ENCODE measurements at places on chromosomes 1 and 21.

GRCh38 chr1:902802-903201 is 20.9 kb upstream of the SAMD11 start:
- H3K36me3 ChIP-seq: peaks cover 5% of the 10 kb centered on the region
- H3K4me3 ChIP-seq: peak overlapping the region; percentile 49
- DNase-seq: no peak
- H3K27me3 ChIP-seq: peaks cover 51% of the 10 kb centered on the region
- H3K4me1 ChIP-seq: peaks cover 11% of the 10 kb centered on the region

GRCh38 chr21:42763581-42764442 is 110.4 kb downstream of the PDE9A start:
- no peaks in the 10 kb centered on the region for H3K27me3 ChIP-seq
- H3K27ac ChIP-seq: no peak overlapping the region
- peaks cover 15% of the 10 kb centered on the region for H3K36me3 ChIP-seq

DNA sequence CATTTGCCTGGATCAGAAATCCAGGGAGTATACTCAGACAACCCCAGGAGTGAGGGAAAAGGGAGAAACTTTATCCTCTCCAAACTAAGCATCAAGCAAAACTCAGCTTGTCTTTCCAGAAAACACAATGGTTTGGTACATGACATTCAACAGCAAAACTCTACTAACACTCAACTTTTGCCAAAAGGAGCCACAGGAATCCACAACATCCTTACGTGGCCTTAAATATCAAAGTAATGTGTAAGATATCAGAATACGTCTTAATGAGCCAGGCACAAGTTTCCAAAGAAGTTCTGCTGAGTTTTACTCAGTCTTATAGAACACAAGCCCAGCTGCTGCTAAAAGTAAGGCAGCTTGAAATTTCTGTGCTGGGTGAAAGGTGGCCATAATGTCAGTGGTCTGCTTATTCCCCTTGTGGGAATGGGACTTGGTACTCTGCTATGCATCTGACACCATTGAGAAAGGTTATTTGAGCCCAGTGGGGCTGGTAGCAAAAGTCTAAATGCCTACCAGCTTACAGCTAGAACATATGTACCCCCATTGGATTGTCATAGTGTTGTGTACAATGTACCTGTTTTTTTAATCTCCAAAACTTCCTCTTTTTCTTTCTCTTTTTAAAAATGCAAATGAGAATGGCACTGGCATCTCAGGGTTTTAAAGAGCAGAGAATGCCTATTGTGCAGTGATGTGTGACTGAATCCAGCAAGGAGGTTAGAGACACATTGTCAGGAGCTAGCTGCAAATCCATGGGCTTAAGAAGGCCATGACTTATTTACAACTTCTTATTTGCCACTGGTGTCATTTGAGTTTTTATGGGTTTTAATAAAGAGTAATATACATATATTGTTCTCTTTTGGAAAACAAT is 62.0 kb upstream of the ST6GALNAC3 start:
- H3K27me3 ChIP-seq: no peaks in the 10 kb centered on the region
- H3K4me3 ChIP-seq: no peak overlapping the region
- H3K36me3 ChIP-seq: no peaks in the 10 kb centered on the region
- H3K4me1 ChIP-seq: no peaks in the 10 kb centered on the region

DNA sequence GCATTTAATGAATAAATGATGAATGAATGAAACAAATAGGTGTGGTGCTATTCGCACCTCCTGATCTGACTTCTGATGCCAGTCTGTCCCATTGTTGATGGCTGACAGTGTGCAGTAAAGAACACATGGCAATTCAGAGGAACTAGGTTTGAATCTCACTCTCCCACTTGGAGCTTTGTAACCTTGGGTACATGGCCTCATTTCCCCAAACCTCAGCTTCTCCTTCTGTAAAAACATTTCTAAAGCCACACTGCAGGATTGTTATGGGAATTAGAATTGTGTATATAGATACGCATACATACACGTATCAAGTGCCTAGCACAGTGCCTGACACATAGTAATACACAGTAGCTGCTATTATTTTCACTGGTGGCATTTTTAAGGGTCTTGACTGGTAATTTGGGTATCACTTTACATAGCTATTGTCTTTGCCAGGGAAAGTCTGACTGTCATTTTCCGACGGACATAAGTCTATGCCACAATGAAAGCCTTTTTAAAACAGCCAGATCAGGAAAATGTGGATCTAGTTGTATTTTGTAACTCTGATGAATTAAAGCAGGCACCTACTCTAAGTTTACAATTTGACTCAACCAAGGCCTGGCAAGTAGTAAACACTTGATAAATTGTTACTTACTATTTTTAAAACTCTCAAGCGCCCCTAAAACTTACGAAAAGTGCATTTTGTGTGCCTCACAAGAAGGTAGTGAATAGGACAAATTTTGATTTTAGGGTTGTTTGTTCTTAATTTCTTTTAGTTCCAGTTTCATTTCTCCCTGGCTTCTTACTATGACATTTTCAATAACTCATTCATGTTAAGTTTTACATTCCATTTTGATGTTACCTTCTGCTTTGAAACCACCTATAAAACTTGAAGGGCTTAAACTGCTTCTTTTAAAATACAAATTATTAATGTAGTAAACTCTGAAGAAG is 164.4 kb downstream of the SDCCAG8 start:
- peak overlapping the region; percentile 39 for H3K27ac ChIP-seq
- DNase-seq: no peak
- H3K36me3 ChIP-seq: peaks cover 10% of the 10 kb centered on the region
- no peaks in the 10 kb centered on the region for H3K27me3 ChIP-seq
- peaks cover 51% of the 10 kb centered on the region for H3K4me1 ChIP-seq
- H3K4me3 ChIP-seq: no peak overlapping the region

DNA sequence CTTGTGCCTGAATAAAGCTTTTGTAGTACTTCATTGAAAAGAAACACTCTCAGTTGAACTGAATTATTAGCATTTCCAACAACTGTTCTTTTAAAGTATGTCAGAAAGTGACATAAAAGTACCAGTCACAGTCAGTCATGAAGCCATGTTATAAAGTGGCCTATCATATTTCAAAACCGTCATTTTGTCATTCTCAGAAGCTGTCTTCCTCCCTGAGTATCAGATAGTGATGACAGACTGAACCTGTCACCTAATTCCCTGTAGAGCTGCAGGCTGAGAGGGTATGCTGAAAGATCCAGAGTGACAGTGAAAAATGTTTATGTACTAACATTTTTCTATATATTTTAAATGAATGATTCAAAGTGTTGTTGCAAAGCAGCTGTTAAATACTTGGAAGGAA is 1121.7 kb upstream of the PRMT6 start:
- H3K4me1 ChIP-seq: no peaks in the 10 kb centered on the region
- H3K27me3 ChIP-seq: no peaks in the 10 kb centered on the region
- no peak overlapping the region for H3K4me3 ChIP-seq
- DNase-seq: no peak
- H3K27ac ChIP-seq: no peak overlapping the region
- no peaks in the 10 kb centered on the region for H3K36me3 ChIP-seq

GRCh38 chr21:14241297-14241696 is 25.3 kb downstream of the RBM11 start:
- H3K27me3 ChIP-seq: no peaks in the 10 kb centered on the region
- H3K27ac ChIP-seq: no peak overlapping the region
- no peak overlapping the region for H3K4me3 ChIP-seq
- no peaks in the 10 kb centered on the region for H3K36me3 ChIP-seq

GRCh38 chr1:24893431-24893830 is 36.6 kb downstream of the RUNX3 start:
- peaks cover 12% of the 10 kb centered on the region for H3K36me3 ChIP-seq
- peaks cover 5% of the 10 kb centered on the region for H3K4me1 ChIP-seq
- H3K27ac ChIP-seq: no peak overlapping the region
- no peak overlapping the region for H3K4me3 ChIP-seq
- H3K27me3 ChIP-seq: peaks cover 4% of the 10 kb centered on the region

DNA sequence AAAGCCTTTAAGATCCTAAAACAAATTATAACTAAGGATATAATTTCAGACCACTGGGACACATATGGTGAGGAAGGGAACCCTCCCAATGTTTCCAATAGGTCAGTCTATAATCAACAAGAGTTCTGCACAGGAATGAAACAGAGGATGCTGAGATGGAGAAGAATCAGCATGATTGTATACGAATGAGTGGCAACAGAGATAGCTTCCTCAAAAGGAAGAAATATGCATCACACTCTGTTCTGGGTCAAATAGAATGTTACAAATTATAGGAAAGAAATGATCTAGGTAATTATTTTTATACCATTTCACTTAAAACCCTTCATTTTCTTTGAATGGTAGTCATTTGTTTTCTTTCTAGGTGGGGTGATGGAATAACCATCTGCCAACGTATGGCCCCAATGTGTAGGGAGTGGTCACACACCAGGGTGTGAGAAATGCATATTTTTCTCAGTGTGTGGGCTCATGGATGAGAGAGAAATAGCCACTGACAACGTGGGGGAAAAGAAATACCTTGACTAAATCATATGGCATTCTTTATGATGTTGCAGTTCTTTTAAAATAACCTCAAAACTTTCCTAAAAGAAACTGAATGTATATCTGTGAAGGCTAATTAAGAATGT is 104.6 kb upstream of the IVNS1ABP start:
- peak overlapping the region; percentile 92 for H3K27ac ChIP-seq
- peak overlapping the region; percentile 74 for H3K4me3 ChIP-seq
- DNase-seq: no peak
- peaks cover 6% of the 10 kb centered on the region for H3K36me3 ChIP-seq
- H3K4me1 ChIP-seq: peaks cover 66% of the 10 kb centered on the region
- no peaks in the 10 kb centered on the region for H3K27me3 ChIP-seq

DNA sequence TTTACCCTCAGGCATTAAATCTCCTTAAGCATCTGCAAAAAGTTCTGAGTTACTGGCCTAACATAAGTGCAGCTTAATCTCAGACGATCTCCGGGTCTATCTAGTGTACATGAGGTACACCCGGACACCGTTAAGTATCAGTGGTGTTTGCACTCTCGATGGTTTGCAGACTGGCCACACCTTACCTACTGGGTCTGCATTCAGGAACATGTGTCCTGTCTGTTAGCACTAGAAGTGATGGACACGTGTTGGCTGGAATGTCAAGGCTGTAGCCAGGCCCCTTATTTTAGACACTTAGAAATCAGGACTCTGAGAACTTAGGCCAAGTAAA is 783 bp upstream of the AGL start:
- H3K4me3 ChIP-seq: peak overlapping the region; percentile 97
- peak overlapping the region; percentile 89 for H3K27ac ChIP-seq
- peaks cover 15% of the 10 kb centered on the region for H3K4me1 ChIP-seq
- peaks cover 8% of the 10 kb centered on the region for H3K36me3 ChIP-seq
- peaks cover 5% of the 10 kb centered on the region for H3K27me3 ChIP-seq

- no peak for DNase-seq
- H3K27ac ChIP-seq: no peak overlapping the region
- no peaks in the 10 kb centered on the region for H3K36me3 ChIP-seq
- H3K4me1 ChIP-seq: no peaks in the 10 kb centered on the region
Observed at GRCh38 chr1:223338811-223339746, 24.9 kb downstream of the SUSD4 start.

DNA sequence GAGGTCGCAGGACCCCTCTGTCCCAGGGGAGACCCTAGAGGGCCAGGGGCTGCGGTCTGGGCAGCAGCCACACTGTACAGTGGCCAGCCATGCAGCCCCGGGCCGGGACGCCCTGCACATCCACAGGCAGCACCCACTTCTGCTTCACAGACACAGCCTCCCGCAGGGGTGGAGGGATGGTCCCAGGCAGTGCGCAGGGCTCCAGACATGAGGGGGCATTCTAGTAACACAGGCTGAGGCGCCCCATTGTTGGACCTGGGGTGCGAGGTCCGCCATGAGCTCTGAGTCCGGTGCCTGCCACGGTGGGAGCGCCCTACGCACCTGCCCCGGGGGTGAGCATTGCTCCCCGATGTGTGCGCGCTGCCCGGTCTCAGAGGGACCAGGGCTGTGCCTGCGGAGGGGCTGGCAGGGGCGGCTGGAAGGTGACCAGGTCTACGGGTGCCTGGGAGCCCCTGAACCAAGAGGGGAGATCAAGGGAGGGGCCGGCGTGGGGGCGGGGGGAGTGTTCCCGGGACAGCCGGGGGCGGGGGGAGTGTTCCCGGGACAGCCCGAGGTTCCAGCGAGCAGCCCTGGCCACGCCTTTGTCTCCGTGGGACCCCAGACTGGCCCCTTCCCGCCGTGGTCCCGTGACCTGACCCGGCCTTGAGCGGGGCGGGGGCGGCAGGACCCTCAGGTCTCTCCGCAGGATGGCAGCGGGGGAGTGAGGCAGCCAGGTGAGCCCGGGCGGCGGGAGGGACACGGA is 4.5 kb downstream of the MMEL1 start:
- H3K36me3 ChIP-seq: peaks cover 4% of the 10 kb centered on the region
- no peak for DNase-seq
- H3K4me3 ChIP-seq: no peak overlapping the region
- no peak overlapping the region for H3K27ac ChIP-seq

- H3K4me1 ChIP-seq: peaks cover 10% of the 10 kb centered on the region
- peak; percentile 81 for DNase-seq
- peaks cover 3% of the 10 kb centered on the region for H3K27me3 ChIP-seq
- no peak overlapping the region for H3K27ac ChIP-seq
- H3K36me3 ChIP-seq: no peaks in the 10 kb centered on the region
Observed at GRCh38 chr1:231590453-231591198, 36.0 kb upstream of the DISC1 start.

DNA sequence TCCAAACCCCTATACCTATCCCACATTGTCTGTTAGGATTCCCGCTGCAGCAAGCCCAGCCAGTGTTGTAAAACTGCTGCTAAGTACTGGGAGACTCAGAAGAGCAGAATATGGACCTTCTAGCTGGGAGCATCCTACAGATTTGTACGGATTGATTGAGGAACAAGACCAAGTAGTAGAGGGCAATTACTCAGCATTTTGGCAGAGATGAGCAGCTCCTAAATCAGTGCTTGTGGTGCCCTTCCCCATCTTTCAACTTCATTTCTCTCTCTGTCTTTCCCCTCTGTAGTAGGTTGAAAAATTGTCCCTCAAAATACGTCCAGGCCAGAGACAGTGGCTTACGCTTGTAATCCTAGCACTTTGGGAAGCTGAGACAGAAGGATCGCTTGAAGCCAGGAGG is 37.3 kb upstream of the HTR1D start:
- peaks cover 7% of the 10 kb centered on the region for H3K27me3 ChIP-seq
- no peak overlapping the region for H3K4me3 ChIP-seq
- H3K27ac ChIP-seq: no peak overlapping the region
- no peak for DNase-seq
- H3K4me1 ChIP-seq: no peaks in the 10 kb centered on the region
- H3K36me3 ChIP-seq: no peaks in the 10 kb centered on the region

- H3K36me3 ChIP-seq: no peaks in the 10 kb centered on the region
- H3K4me1 ChIP-seq: peaks cover 2% of the 10 kb centered on the region
- no peak for DNase-seq
- H3K27me3 ChIP-seq: peaks cover 5% of the 10 kb centered on the region
- no peak overlapping the region for H3K4me3 ChIP-seq
Observed at GRCh38 chr1:89980605-89981004, 14.3 kb upstream of the ZNF326 start.

GRCh38 chr21:42684109-42684916 is 30.9 kb downstream of the PDE9A start:
- H3K27me3 ChIP-seq: no peaks in the 10 kb centered on the region
- peak overlapping the region; percentile 97 for H3K27ac ChIP-seq
- H3K4me3 ChIP-seq: peak overlapping the region; percentile 81
- peaks cover 49% of the 10 kb centered on the region for H3K4me1 ChIP-seq

GRCh38 chr1:153058154-153058553 is 842 bp upstream of the SPRR2A start:
- H3K4me1 ChIP-seq: no peaks in the 10 kb centered on the region
- H3K4me3 ChIP-seq: no peak overlapping the region
- H3K36me3 ChIP-seq: no peaks in the 10 kb centered on the region
- peaks cover 17% of the 10 kb centered on the region for H3K27me3 ChIP-seq
- H3K27ac ChIP-seq: no peak overlapping the region
- no peak for DNase-seq

All from activated CD4-positive, alpha-beta T cell treated with anti-CD3 and anti-CD28 coated beads, Interleukin-2, amount 10 ng/mL, durations not matched to agents 24 days and 14 days (primary cell).